ENCODE measurements at places on chromosomes 3 and 15.

- DNase-seq: no peak
Measured at GRCh38 chr3:36362973-36363372, 17.3 kb upstream of the STAC start.

DNA sequence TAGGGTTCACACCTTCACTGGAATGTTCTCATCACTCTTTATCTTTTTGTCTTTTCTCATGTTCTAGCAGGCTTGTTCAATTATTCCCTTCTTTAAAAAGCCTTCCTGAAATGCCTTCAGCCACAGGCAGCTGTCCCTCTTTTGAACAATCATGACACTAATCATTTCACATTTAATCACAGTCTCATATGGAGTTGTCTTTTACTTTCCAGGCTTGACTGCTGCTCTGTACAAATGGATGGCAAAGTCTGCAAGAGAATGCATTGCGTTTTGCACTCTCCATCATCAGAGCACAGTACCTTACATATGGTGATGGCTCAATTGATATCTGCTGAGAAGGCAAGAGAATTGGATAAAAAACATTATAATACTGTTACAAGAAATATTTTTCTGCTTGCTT is 529.8 kb downstream of the DIPK2A start:
- no peak for DNase-seq

DNA sequence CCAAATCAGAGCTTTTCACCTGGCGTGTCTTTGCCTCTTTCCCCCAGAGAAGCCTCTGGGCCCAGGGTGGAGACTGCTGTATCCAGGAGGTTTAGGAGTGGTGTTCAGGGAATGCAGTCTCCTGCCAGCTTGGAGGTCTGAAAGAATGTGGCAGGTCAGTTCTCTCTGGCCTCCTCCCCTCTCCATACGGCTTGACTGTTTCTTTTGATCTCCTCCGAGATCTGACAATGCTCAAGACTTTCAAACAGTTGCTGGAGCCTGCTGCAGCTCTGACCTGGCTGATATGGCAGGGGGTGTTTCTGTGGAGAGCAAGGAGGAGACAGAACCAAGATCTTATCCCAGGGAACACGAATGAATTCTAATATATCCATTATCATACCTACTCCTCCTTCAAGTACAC is 24.7 kb upstream of the TM4SF4 start:
- DNase-seq: no peak

- no peak for DNase-seq
Measured at GRCh38 chr15:67010898-67011616, 54.3 kb upstream of the SMAD3 start.

GRCh38 chr3:152331018-152331541 is 62.4 kb downstream of the MBNL1 start:
- no peak for DNase-seq

DNA sequence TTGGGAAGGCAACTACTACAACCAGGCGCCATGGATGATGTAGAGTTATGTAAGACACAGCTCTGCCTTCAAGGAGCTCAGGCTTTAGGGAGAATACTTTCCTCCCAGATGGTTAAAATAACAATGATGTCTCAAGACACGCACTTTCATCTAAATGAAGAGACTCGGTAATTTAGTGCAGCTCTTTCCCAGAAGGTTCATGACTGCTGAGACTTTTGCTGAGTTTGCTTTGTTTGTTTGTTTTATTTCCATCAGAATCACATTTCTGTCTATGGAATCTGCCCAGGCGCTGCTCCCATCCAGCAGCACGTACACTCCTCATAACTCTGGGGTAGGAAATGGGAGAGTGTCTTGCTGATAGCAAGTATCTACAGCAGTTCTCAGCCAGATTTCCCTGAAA is 33.9 kb upstream of the MEX3B start:
- no peak for DNase-seq

DNA sequence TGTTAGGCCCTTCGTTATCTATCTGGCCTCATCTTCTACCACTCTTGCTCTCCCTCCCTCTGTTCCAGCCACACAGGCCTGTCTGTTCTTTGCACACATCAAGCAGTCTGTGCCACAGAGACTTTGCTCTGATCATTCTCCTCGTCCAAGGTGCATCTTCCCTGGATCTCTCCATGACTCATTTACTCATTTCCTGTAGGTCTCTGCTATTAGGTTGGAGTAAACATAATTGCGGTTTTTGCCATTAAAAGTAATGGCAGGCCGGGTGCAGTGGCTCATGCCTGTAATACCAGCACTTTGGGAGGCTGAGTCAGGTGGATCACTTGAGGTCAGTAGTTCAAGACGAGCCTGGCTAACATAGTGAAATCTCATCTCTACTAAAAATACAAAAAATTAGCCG is 9.5 kb upstream of the C3orf49 start:
- DNase-seq: no peak

GRCh38 chr3:54653456-54654195 is 274.2 kb downstream of the LRTM1 start:
- no peak for DNase-seq

GRCh38 chr3:88362428-88362827 is 212.7 kb downstream of the C3orf38 start:
- no peak for DNase-seq

GRCh38 chr15:96535148-96535547 is 204.6 kb downstream of the NR2F2 start:
- DNase-seq: no peak

DNA sequence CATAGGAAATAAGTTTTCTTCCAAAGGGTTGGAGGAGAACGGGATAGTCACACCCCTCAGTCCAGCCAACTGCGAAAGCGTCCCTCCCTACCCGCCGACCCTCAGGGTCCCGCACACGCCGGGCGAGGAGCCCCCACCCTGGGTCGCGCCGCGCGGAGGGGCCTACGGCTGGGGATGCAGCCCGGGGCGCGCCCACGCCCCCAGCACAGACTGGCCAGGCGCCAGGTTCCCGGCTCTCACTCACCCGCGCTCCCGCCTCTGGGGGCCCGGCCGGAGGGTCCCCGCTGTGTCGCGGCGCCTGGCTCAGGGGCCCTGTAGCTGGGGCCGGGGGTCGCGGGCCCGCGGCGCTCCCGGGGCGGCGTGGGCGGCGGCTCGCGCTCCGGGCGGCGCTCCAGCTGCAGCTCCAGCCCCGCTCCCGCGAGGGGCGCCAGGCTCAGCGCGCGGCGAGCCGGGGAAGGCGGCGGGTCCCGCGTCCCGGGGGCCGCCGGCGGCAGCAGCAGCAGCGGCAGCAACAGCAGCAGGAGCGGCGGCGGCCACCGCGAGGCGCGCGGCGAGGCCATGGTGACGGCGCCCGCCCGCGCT is 375 bp downstream of the HEG1 start:
- DNase-seq: peak; percentile 5

DNA sequence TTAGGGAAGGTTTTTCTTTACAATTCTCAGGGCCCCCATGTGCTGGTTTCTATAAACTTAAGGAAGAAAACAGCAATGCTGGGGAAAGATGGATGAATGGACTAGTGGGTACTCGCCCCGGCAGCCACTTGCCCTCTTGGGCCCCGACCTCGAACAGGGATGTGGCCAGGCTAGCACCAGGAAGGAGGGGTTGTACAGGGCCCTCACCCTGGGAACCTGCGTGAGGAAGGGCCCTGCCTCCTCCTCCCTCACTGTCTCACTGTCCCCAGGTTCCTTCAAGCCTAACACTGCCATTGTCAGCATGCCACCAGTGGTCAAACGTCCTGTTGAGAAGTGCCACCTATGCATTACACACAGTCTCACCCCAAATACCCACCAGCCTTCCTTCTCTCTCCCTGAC is 9.1 kb downstream of the ADAMTS17 start:
- no peak for DNase-seq

DNA sequence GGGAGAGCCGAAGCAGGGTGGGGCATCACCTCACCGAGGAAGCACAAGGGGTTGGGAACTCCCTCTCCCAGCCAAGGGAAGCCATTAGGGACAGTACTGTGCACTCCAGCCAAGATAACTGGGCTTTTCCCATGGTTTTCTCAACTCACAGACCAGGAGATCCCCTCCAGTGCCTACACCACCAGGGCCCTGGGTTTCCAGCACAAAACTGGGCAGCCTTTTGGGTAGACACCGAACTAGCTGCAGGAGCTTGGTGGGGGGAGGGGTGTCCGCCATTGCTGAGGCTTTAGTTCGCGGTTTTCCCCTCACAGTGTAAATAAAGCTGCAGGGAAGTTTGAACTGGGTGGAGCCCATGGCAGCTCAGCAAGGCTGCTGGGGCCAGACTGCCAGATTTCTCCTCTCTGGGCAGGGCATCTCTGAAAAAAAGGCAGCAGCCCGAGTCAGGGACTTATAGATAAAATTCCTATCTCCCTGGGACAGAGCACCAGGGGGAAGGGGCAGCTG is 129.6 kb upstream of the LMCD1 start:
- DNase-seq: no peak

DNA sequence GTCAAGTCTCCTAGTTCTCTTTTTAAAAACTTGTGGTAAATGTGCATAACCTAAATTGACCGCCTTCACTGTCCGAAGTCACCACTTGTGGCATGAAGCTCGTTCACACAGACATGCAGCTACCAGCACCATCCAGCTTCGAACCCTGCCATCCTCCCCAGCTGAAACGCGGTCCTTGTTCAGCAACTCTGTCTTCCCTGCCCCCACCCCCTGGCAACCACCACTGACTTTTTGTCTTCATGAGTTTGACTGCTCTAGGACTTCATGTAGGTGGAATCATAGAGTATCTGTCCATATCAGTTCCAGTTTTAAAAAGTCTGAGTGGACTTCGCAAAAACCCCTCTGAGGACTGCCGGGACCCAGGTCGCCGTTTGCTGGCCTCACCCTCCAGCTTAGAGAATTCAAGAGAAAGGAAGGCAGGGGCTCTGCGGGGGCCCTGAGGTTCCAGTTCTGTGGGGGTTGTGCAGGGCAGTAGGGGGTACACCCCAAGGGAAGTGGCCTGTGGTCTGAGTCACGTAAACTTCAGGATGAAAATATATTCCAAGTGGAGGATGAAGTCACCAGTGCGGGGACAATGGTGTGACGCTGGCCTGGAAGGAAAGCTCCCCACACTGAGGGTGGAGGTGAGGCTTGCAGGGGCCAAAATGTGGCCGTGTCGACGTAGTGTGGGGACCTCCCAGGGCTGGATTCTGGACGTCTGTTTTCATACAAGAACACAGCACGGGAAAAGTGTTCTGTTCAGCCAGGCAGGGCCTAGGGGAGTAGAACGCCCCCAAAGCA is 67.6 kb downstream of the ABTB1 start:
- no peak for DNase-seq

DNA sequence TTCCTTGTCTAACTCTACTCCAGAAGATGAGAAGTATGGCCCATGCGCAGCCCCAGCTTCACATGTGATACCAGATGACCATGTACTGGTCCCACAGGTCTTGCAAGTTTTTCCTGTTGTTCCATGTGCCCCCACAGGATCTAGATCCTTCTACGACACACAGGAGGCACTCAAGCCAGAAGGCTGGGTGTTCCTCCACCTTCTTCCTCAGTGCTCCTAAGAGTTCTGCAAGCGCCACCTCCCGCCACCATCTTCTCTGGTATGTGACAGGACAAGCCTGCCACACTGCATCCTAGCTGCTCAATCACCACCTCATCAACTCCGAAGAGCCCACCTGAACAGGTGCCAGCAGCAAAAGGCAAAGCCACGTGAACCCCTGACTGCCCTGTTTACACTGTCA is 43.1 kb downstream of the XXYLT1 start:
- DNase-seq: no peak

GRCh38 chr15:60651734-60652141 is 172.8 kb upstream of the ICE2 start:
- no peak for DNase-seq

DNA sequence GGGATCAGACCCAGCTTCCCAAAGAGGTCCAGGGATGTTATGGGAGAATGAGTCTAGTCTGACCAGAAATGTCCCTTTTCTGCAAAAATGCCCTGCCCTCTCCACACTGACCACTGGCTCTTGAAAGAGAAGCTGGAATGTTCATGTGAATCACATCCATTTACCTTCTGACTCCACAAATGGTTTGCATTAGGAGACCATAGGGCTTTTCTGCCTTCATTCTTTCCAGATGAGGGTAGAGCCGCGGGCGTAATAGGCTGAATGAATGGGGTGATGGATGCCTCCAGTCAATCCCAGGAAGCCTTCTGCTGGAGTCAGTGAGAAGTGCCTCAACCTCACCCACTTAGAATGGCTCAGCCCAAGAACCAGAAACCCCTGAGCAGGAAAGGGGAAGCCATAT is 47.2 kb upstream of the IREB2 start:
- no peak for DNase-seq

GRCh38 chr3:46614431-46614830 is 2.1 kb downstream of the FAM240A start:
- DNase-seq: no peak

DNA sequence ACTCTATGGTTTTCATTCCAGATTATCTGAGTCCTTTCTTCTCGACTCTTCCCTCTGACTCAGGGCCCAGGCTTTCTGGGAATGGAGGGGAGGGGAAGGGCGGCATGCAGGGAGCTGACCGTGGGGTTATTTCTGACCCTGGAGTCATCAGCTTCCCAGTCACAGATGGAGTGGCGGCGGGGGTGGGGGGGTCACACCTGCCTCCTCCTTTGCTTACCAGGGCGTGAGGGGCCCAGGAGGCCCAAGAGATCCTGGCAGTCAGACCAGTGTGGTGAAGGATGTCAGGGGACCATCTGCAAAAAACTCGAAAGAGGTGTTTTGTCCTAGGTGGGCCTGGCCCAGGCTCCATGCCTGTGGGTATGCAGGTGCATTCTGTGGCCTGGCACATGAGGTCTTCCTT is 996 bp upstream of the XIRP1 start:
- no peak for DNase-seq

GRCh38 chr15:25643120-25643519 is 204.3 kb upstream of the UBE3A start:
- DNase-seq: no peak

DNA sequence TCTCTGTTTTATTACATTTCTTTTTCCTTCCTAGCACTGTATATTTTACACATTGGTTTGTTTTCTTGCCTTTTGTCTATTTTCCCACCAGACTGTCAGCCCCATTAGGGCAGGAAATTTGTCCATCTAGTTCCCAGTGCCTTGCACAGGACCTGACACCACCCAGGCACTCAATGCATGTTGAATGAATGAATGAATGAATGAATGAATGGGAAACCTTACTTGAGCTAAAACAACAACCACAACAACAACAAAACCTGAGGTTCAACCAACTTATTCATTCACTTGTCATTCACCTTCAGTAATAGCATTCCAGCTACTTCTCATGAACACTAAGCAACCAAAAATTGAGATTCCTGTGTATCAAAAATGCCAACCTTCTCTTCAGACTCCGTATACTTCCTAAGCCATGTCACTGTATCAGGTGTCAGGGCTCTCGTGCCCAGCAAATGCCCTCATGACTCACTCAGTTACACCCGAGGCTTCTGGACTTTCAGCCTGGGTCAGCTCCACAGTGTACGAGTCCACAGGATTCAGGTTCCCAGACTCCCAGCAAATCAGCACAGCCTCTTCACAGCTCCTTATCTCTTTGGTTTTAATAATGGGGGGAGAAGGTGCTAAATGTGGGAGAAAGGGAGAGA is 37.3 kb downstream of the FSD2 start:
- no peak for DNase-seq
